T-cell (primary cell): ENCODE measurements at places on chromosomes 11 and 22.

DNA sequence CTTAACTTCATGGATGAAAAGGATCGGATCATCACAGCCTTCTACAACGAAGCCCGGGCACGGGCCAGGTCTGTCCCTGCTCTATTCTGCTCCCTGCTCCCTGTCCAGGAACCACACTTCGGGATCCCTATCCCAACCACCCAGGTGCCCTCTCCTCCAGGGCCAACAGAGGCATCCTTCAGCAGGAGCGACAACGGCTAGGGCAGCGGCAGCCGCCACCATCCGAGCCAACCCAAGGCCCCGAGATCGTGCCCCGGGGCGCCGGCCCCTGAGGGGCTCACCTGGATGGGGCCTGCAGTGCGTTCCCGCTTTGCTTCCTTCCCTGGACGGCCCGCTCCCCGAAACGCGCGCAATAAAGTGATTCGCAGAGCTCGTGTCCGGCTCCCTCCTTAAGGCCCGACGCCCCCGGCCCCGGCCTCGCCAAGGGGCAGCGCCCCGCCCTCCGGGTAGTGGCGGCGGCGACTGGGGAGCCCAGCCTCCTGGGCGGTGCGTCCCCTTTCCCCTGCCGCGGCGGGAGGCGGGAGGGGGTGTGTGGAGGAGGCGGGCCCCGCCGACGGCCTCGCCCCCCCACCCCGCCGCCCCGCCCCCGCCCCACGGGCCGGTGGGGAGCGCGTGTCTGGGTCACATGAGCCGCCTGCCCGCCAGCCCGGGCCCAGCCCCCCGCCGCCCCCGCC lies at the start of gene VEGFB:
TSS of gene VEGFB (plus strand) at position 672 of the 674 bp plus-strand sequence. CDS start 250 bp downstream, outside the sequence.
- H3K36me3 ChIP-seq, result peaks cover 16% of the 10 kb centered on the region
- peak; percentile 49 for DNase-seq
- peaks cover 56% of the 10 kb centered on the region for H3K4me1 ChIP-seq
- H3K4me3 ChIP-seq, result peak within 1 kb of the TSS; percentile 58
- no peaks in the 10 kb centered on the region for H3K27me3 ChIP-seq

DNA sequence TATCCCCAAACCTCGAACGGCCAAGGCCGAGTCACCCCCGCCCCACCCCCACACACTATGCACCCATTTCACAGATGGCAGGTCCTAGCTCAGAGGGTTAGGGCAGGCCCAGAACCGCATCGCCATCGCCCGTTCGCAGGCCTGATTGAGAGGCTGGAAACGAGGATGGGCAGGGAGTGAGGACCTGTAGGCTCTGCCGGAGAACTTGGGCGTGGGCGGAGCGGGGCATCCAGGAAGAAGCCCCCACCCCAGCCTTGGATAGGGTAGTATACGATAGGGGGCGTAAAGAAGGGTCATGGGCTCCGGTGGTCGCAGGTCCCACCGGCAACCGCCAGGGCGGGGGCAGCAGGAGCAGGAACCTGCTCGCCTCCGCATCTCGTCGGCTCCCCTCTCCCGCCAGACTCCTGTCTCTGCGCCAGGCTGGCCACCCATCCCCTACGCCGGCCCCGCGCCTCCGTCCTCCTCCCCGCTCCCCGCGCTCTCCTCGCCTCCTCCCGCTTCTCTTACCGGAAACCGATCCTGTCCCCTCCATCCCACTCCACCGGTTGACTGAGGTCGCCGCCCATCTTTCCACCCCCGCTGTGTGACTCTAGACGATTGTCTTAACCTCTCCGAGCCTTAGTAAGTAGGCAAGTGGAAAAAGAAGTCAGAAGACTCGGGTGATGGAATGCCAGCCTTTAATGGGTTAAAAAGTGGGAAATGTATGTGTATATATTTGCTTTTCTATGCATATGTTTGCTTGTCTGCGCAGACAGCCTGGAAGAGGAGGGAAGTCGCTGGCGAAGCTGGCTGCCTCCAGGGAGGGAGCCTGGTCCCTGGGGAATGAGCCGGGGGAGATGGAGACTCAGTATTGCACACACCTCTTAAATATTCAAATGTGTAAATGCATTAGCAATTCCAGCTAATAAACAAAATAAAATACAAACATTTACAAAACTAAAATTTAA lies 52.8 kb downstream of the CYTH4 start:
- no peak overlapping the region for H3K4me3 ChIP-seq
- DNase-seq, result no peak
- no peaks in the 10 kb centered on the region for H3K36me3 ChIP-seq
- H3K4me1 ChIP-seq, result peaks cover 15% of the 10 kb centered on the region
- no peak overlapping the region for H3K27ac ChIP-seq

DNA sequence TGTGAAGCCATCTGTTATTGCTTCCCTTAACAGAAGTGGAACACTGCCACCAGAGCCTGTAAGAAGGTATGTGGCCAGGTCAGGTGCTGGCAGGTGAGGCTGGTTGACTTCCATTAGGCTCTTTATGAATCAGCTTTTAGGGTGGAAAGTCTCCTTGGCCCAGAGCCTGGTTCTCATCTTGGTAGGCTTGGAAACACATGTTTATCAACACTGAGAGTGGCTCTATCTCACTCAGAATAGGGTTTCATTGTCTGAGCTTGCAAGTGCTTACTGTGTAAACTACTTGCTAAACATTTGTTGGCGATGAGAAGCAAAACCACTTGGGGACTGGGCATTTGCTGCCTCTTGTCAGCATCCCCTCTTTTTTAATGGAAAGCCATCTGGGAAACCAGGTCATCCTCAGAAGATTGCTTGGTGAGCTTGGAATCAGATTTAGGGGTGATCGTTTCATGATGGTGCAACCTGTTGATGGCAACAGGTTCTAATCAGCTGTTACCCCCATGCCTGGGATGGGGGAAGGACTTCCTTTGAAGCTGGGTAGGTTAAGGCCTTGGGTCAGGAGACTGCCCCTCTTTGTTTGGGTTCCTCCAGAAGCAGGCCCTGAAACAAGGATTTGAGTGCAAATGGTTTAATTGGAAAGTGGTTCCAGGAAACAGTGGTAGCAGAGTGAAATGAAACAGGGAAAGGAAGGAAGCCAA lies 75.0 kb upstream of the AMPD3 start:
- H3K27ac ChIP-seq, result no peak overlapping the region
- peaks cover 5% of the 10 kb centered on the region for H3K27me3 ChIP-seq
- H3K4me3 ChIP-seq, result no peak overlapping the region
- no peak for DNase-seq
- H3K4me1 ChIP-seq, result no peaks in the 10 kb centered on the region

DNA sequence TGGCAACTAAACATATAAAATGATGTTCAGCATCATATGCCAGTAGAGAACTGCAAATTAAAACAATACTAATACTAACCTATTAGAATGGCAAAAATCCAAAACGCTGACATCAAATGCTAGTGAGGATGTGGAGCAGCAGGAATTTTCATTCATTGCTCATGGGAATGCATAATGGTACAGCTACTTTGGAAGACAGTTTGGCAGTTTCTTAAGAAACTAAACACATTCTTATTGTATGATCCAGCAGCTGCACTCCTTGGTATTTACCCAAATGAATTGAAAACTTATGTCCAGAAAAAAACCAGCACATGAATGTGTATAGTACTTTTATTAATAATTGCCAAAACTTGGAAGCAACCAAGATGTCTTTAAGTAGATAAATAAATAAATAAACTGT lies 258.0 kb downstream of the TENM4 start:
- no peaks in the 10 kb centered on the region for H3K4me1 ChIP-seq
- H3K27ac ChIP-seq, result no peak overlapping the region
- H3K4me3 ChIP-seq, result no peak overlapping the region
- H3K36me3 ChIP-seq, result no peaks in the 10 kb centered on the region
- no peaks in the 10 kb centered on the region for H3K27me3 ChIP-seq
- no peak for DNase-seq

DNA sequence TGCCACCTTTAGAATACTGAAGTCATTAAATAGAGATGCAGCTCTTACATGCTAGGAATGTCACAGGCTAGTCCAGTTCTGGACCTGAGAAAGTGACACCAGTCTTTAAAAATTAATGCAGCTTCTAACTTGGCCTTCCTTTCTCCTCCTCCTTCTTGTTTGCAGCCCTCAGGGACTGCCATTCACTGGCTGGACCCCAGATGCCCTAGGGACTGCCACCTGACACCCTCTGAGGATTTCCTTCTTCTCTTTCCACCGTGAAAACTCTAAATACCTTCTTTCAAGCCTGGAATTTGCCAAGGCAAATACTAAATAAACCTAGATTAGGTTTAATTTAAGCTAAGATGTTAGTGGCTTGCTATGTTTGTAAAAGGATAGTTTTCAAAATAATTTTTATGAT lies 78.4 kb downstream of the MUC15 start:
- DNase-seq, result no peak
- H3K4me1 ChIP-seq, result no peaks in the 10 kb centered on the region
- H3K27me3 ChIP-seq, result no peaks in the 10 kb centered on the region
- no peak overlapping the region for H3K4me3 ChIP-seq
- H3K36me3 ChIP-seq, result no peaks in the 10 kb centered on the region

DNA sequence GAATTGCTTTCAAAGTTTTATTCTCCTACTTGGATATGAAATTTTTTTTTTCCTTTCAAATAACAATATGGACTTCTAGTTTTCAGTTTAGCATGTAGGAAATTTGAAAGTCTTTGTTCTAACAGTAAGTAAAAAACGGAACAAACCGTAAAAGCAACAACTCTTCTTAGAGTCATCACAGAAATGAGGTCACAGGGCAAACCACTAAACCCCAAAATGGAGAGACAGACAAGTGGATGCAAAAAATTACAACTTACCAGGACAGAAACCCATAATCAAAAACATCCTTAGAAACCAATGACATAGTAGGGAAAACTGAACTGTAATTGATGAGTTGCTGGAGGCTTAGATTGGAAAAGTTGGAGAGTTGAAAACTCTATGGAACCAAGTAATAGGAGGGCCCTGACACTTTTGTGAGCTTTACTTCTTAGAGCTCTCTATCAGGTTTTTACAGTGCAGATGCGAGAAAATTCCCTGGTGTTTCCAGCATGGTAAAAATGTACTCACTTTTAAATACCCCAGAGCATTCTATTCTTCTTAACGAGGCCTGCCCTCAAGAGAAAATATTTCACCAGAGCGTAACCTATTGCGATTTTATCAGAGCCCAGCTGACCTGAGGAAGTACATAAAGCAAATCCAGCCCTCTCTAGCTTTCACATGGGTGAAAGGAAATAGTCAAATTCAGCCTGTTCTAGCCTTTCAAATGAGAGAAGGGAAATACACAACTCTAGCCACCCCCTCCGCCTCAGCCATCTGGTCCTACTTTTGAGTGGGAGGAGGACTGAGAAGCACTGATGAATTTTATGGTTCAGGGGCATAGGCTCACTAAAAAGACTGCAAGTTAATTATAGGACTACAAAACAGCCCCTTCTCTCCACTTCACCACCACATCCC lies 39.1 kb downstream of the CASP12 start:
- no peaks in the 10 kb centered on the region for H3K4me1 ChIP-seq
- H3K27me3 ChIP-seq, result no peaks in the 10 kb centered on the region
- no peaks in the 10 kb centered on the region for H3K36me3 ChIP-seq
- H3K27ac ChIP-seq, result peak overlapping the region; percentile 65

- H3K4me3 ChIP-seq, result no peak overlapping the region
- no peak for DNase-seq
- no peaks in the 10 kb centered on the region for H3K4me1 ChIP-seq
Measured at GRCh38 chr22:25763239-25763777, 21.3 kb downstream of the MYO18B start.

- no peaks in the 10 kb centered on the region for H3K27me3 ChIP-seq
- no peaks in the 10 kb centered on the region for H3K4me1 ChIP-seq
- no peak overlapping the region for H3K4me3 ChIP-seq
- no peak overlapping the region for H3K27ac ChIP-seq
- DNase-seq, result no peak
- H3K36me3 ChIP-seq, result peaks cover 20% of the 10 kb centered on the region
Measured at GRCh38 chr22:36764641-36765040, 11.3 kb downstream of the IFT27 start.

DNA sequence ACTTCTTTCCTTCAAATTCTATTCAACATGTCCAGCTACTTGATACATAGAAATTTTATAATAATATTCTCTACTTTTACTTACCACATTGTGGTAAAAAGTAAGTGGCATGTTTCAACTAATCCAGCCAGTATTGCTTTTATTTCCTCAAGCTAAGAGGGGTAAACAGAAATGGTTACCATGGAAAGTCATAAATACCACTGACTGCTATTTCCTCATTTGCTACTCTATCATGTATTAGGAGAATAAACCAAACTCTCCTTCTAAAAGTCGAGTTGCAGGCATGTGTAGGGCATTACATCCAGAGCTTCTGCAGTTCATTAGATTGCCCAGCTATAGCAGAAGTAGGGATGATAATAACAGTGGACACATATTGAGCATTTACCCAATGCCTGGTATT lies 208.4 kb downstream of the MAML2 start:
- peaks cover 10% of the 10 kb centered on the region for H3K4me1 ChIP-seq
- no peaks in the 10 kb centered on the region for H3K27me3 ChIP-seq
- DNase-seq, result no peak
- no peak overlapping the region for H3K4me3 ChIP-seq
- H3K27ac ChIP-seq, result no peak overlapping the region
- no peaks in the 10 kb centered on the region for H3K36me3 ChIP-seq

GRCh38 chr22:39997939-39998726 lies 3.4 kb downstream of the FAM83F start:
- H3K4me3 ChIP-seq, result no peak overlapping the region
- DNase-seq, result no peak
- H3K27me3 ChIP-seq, result peaks cover 42% of the 10 kb centered on the region

- peaks cover 79% of the 10 kb centered on the region for H3K27me3 ChIP-seq
- no peak for DNase-seq
- H3K4me1 ChIP-seq, result peaks cover 31% of the 10 kb centered on the region
- no peak overlapping the region for H3K4me3 ChIP-seq
- H3K27ac ChIP-seq, result no peak overlapping the region
- H3K36me3 ChIP-seq, result no peaks in the 10 kb centered on the region
Measured at GRCh38 chr11:1656670-1657069, 27.1 kb downstream of the KRTAP5-5 start.

GRCh38 chr22:19127329-19128008 lies 3.6 kb upstream of the TSSK2 start:
- H3K4me1 ChIP-seq, result peaks cover 2% of the 10 kb centered on the region
- H3K27me3 ChIP-seq, result peaks cover 12% of the 10 kb centered on the region
- H3K36me3 ChIP-seq, result no peaks in the 10 kb centered on the region
- DNase-seq, result no peak
